ENCODE measurements at places on chromosomes 3 and 15. TPM values are rescaled to one million over a fixed set of nuclear protein-coding genes. Genes with fewer than 3 reads are reported as not detected.

- peak; percentile 63 for DNase-seq
Measured at GRCh38 chr15:68154923-68155559, 50.1 kb downstream of the CALML4 start.

GRCh38 chr3:136728918-136729317, 23.3 kb downstream of the STAG1 start:
- DNase-seq: peak; percentile 96

DNA sequence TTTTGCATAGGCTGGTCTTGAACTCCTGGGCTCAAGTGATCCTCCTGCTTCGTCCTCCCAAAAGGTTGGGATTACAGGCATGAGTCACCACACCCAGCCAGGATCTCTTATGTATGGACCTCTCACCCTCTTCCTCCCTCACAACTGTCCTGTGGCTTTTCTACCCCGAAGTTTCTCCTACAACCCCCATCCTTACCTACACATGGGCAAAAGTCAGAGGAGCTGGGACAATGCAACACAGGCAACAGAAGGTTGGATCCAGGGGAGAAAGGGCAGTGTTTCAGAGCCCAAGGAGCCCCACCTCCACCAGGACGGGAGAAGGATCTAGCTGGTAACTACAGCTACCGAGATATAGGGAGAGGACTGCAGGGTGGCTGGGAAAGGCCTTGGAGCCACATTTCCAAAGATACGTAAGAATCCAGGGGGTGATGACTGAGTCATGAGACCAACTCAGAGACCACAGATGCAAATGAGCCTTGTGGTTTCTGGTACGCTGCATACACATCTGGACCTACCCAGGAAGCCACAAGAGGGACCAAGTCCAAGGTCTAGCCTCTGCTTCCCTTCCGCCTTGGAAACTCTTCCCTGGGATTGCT, 13.6 kb downstream of the IGDCC4 start:
- DNase-seq: peak; percentile 97

DNA sequence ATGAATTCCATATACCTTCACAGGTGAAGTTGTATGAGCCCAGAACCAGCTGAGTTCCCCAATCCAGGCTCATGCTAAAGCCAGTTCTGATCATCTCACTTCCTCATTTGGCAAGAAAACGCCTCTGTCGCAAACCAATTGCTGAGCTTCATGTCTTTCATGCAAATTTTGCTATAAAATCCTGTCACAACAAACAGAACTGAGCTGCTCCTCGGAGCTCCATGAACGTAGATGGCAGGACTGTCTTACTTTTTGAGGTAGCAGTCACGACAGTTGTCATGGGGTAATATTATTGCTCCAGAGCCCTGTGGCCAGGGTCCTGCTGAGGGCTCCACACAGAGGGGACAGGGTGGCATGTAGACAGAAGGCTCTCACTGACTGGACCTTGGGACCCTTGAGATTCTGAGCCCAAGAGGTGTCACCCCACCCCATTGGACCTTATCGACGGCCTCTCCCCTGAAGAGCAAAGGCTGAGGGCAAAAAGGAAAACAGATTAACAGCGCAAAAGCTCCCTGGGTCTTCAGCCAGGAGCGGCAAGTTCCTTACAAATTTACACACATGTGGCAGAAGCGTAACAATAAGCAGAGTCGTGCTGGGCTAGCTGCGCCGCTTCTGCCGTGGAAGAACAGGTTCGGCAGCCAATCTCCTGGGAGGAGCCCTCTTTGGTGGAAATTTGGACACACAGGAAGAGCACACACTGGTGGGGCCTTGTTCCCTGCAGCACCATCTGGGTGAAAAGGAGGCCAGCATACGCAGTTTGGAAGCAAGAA, 249.2 kb downstream of the OPA1 start:
- DNase-seq: no peak

GRCh38 chr15:31228980-31229826, 97.4 kb upstream of the KLF13 start:
- no peak for DNase-seq

DNA sequence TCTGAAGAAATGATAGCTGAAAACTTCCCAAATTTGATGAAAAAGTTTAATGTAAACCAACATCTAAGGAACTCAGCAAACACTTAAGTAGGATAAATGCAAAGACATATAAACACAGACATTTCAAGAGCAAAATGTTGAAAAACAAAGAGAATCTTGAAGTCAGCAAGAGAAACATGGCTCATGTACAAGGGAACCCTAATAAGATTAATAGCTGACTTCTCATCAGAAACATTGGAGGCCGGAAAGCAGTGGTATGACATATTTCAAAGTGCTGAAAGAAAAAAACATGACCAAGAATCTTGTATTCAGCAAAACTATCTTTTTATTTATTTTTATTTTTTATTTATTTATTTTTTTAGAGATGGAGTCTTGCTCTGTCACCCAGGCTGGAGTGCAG, 10.6 kb upstream of the PRKCI start:
- DNase-seq: no peak

DNA sequence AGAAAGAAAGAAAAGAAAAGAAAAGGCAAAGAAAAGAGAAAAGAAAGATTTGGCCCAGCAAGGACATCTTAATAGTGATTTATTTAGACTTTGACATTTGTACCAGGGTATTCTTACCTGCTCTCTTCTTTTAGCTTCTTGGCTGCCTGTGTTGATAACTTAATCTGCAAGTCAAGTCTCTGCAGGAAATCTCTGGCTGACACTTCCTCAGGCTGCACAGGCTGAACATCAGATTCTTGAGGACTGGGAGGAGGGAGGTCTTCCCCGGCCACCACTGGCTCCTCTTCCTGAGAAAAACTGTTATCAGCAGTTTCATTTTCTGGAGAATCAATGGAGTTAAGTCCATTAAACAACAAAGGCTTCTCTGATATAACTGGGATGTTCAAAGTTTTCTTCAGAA, 12.8 kb downstream of the LYSMD2 start:
- no peak for DNase-seq

DNA sequence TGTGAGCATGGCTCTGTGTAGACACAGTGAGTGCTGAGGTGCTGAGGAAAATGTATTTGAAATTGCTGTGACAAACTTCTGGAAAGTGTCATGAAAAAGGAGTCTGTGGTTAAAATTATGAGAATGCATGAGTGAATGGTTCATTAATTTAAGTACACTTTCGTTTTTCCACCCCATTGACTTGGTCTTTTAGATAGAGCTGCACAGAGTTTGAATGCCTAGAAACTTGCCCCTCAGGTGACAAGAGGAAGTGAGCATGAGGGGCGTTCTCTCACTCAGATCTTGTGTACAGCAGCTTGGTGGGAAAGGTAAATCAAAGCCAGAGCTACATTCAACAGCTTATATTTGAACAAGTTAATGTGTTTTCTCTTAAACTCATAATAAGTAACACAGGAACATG, 296.8 kb downstream of the WDR72 start:
- no peak for DNase-seq

DNA sequence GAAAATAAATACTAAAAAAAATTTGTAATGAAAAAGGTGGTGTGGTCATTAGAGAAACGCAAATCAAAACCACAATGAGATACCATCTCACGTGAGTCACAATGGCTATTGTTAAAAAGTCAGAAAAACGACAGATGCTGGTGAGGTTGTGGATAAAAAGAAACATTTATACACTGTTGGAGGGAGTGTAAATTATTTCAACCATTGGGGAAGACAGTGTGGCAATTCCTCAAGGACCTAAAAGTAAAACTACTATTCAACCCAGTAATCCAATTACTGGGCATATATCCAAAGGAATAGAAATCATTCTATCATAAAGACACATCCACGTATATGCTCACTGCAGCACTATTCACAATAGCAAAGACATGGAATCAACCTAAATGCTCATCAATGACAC, 120.3 kb downstream of the MYO9A start:
- DNase-seq: peak; percentile 65

DNA sequence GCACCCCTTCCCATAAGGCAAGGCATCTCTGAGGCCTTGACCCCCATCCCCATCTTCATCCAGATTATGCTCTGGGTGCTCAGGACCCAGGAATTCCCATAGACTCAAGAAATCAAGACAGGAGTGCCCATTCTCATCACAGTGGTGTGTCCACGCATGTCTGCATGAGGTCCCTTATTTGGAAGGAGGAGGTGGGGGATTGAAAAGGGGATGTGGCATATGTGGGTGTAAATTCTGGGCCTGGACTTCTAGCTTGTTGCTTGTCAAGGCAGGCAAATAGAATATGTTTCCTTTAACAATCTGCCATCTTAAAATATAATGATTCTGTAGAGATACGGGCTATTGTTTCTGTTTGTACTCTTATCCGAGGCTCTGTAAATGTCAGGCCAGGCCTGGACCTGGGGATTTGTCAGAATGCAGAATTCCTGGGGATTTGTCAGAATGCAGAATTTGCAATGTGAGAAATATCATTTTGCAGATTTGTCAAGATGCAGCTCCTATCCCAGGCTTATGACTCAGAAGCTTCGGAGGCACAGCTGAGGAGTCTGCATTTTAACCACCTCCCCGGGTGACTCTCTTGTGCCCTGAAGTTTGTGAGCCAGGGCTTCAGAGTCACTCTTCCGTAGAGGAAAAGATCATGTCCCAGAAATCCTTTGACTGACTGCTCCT, 157.8 kb downstream of the SV2B start:
- DNase-seq: no peak

DNA sequence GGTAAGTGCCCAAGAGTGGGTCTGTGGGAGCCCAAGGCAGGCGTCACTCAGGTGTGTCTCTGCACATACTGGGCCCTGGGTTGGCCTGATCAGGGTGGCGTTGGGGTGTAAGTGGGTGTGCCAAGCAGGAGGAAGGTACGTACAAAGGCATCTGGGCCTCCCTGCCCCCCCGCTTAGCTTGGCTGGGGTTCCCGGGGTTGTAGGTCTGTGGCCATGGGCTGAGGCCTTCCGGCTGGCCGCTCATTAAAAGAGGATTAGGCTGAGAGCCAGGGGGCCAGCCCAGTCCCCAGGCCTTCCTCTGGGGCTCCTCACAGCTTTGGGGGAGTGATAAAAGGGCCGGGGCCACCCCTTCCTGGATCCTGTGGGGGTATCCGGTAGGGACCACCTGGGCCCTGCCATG, 13.3 kb downstream of the SEMA3F start:
- no peak for DNase-seq

GRCh38 chr3:52423173-52423572, 21.7 kb downstream of the SEMA3G start:
- no peak for DNase-seq

DNA sequence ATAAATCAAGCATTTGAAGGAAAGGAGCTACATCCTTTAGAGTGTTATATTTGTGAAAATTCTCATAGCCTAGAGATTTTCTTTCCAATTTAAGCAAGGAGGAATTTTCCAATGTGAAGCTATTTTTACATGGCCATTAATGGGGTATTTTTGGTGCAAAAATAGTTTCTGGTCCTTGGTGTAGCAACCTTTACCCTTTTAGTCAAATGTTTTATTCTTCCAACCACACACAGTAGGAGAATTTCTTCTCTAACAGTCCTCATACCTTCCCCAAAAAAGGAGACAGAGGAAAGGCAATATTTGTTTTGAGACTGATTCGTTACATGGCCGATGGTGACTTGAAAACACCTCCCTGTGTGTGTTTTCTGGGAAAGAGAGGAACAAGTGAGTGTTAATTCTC, 261.2 kb downstream of the PTPRG start:
- DNase-seq: no peak

- DNase-seq: no peak
Measured at GRCh38 chr3:13098192-13098988, 25.2 kb upstream of the IQSEC1 start.

GRCh38 chr3:29079358-29079757, 201.5 kb upstream of the RBMS3 start:
- no peak for DNase-seq

DNA sequence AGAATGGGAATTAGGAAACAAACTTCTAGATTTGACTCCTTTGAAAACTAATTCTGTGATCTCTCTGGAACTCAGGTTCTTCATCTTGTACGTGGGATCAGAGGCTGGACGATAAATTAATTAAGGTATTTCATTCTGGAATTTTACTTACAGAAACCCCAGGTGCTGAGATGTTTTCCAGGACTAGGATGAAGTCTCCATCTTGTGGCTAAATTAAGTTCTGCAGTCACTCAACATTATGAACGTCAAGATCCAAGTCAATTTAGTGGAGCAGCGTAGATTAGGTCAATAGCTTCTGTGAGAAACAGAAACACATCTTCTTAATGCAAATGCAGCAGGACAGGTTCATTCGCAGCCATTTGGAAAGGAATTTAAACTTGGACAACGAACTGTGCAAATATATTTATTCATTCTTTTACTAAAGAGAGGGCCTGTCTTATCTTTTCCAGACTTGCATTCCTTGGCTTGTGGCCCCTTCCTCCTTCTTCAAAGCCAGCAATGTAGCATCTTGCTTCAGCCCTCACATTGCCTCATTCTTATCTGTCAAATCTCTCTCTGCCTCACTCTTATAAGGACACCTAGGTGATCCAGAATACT, 26.7 kb upstream of the TMC3 start:
- DNase-seq: peak; percentile 45

- DNase-seq: no peak
Measured at GRCh38 chr3:172129498-172129849, 90.1 kb downstream of the FNDC3B start.

DNA sequence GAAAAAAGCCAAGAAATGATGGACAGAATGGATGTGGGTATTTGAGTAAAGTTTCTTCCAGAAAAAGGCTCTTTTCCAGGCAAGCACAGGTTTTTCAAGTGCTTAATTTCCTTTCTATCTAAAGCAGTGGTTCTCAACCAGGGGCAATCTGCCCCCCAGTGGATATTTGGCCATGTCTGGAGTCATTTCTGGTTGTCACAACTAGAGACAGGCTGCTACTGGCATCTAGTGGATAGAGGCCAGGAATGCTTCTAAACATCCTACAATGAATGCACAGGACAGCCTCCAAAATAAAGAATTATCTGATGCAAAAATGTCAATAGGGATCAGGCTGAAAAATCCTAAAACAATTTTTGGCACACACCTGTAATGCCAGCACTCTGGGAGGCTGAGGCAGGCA, 23.9 kb downstream of the SEC22C start:
- DNase-seq: peak; percentile 11

- DNase-seq: no peak
Measured at GRCh38 chr3:65568497-65568896, 470.2 kb downstream of the MAGI1 start.

DNA sequence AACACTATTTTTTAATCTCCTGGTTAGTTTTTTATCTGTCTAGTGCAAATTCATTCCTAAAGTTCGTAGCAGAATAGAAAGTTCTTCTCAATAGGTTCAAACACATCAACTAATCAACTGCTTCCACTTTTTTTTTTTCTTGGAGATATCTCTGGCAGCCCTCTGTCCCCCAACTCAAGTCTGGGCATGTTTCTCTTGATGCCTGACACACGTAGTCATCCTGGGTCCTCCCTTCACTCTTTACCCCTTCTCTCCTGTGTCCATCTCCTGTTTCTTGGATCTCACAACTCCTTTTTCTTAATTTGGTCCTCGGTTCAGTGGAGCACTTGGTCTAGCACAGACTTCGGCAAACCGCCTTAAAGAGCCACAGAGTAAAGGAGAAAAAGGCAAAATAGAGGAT, 14.4 kb downstream of the TNFAIP8L3 start:
- DNase-seq: no peak

The CHP1 gene
- 67.2 TPM for total RNA-seq

The PAQR5 gene
- total RNA-seq: 13.0 TPM

The MED12L gene
- not detected for total RNA-seq

The C3orf85 gene
- not detected for total RNA-seq

The LIPH gene
- not detected for total RNA-seq

The MYL3 gene
- not detected for total RNA-seq

The PP2D1 gene
- not detected for total RNA-seq

The LRRIQ4 gene
- not detected for total RNA-seq

The RPN1 gene
- 355 TPM for total RNA-seq

The LRTM1 gene
- not detected for total RNA-seq

The GPR27 gene
- not detected for total RNA-seq

The TARS3 gene
- 7.4 TPM for total RNA-seq
